ENCODE measurements at places on chromosomes 1 and 21. TPM values are rescaled to one million over a fixed set of nuclear protein-coding genes. Genes with fewer than 3 reads are reported as not detected.

- no peak for DNase-seq
These were observed 19.8 kb downstream of the CNN3 start for GRCh38 chr1:94907136-94907535.

GRCh38 chr1:107541412-107541811, 400.6 kb downstream of the NTNG1 start:
- no peak for DNase-seq

Gene HSD11B1
- not detected for total RNA-seq

- DNase-seq = no peak
These were observed 19.4 kb downstream of the EXTL2 start for GRCh38 chr1:100875228-100875627.

DNA sequence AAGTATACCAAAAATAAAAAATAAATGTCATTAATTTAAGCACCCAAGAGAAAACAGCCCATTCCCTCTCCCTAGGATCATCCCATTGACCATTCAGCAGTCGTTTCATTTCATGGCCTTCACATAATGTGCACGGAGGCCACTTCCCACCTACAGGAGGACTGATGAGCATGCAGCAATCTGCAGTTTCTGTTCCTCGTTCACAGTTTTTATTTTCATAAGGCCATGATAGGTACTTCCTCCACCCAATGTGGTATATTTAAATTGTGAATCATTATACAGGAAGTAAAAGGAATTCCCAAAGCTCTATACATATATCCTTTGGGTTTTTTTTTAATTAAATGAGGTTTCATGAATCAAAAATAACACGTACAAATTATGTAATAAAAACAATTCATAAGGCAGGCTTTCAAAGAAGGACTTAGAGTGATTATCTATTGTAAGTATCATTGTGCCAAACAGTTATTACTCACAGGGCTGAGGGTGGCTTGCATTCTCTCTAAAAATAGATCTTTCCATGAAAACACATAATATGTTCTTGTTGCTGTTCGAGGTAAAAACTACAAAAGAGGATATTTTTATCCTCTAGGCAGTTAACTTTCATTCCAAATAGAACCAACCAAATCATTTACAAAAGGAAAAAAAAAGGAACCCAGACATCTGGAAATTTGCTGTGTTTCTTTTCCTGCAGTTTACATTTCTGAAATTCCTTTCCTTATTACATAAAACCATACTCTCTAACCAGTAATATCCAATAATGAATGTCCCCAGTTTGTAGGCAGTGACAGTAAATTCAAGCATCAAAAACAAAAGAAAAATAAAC, 27.5 kb upstream of the SLC44A3 start:
- no peak for DNase-seq

DNA sequence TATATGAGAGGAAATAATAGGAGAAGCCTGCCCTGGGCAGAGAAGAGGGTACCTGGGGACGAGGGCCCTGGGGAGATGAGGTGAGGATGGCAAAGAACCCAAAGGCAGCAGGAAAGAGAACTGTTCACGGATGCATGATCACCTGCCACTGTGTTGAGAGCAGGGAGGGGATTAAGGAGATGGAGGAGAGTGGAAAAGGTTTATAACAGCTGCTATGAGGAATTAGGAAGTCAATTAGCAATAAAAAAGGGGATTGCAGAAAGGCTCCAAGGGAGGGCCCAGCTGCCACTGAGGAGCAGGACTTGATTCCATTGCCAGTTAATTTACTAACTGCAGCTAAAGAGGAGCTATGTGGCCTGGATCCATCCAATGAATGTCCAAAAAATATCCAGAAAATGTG, 61.1 kb downstream of the GFI1 start:
- no peak for DNase-seq
